ENCODE measurements at places on chromosomes 5 and 9. TPM values are rescaled to one million over a fixed set of nuclear protein-coding genes. Genes with fewer than 3 reads are reported as not detected.

DNA sequence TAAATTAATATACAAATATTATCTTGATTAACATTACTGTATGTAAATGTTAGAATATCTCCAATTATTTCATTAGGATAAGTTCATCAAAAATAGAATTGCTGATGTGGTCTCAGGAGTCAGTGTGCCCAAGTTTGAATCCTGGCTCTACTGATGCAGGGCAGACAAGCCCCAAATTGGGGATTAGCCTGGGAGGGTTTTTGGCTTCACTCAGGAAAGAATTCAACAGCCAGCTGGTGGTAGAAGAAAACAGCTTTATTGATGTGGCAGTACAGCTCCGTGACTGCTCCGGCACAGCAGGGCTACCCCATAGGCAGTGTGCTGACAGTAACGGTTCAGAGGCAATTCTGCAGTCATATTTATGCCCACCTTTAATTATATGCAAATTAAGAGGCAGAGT is 32.5 kb downstream of the COL27A1 start:
- no peak for DNase-seq
- no peak overlapping the region for H3K4me3 ChIP-seq
- H3K27me3 ChIP-seq: no peaks in the 10 kb centered on the region
- peaks cover 8% of the 10 kb centered on the region for H3K4me1 ChIP-seq
- peaks cover 8% of the 10 kb centered on the region for H3K36me3 ChIP-seq

The BTF3 gene
- 211 TPM for total RNA-seq

DNA sequence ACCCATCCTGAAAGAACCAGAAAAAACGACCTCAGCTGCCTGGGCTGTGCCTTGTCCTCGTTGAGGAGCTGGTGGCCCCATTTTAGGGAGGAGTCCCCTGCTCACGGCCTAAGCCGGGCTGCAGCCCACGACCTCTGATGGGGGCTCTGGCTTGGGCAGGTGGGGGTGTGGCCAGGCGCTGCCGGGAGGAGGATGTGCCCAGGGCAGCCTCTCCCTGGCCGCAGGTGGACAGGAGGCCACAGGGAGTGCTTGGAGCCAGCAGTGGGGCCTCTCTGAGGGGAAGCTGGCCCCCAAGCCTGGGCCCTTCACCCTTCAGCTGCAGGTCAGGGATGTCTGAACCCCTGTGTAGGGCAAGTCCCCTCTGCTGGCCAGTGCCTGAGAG is 2.5 kb downstream of the DIPK1B start:
- no peak for DNase-seq
- H3K27me3 ChIP-seq: peaks cover 15% of the 10 kb centered on the region
- peaks cover 2% of the 10 kb centered on the region for H3K4me1 ChIP-seq

- peaks cover 3% of the 10 kb centered on the region for H3K4me1 ChIP-seq
- no peak overlapping the region for H3K27ac ChIP-seq
- no peak overlapping the region for H3K4me3 ChIP-seq
- peak; percentile 60 for DNase-seq
Measured at GRCh38 chr5:137199966-137200365, 299.2 kb downstream of the SPOCK1 start.

DNA sequence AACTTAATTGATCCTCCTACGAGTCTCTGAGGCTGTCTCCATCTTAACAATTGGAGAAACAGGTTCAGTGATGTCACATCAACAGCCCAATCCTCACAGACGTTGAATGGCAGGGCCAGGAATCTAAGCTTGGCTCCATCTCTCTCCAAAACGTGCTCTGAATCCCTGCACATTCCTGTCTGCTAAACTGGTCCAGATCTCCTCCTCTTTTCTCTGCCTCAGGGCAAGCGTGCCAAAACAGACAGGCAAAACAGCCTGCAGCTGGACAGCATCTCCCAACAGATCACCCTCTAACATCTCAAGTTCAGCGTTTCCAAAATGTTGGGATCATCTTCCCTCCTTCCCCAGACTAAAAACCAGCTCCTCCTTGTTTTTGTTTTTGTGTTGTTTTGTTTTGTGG is 6.6 kb downstream of the FBP1 start:
- no peaks in the 10 kb centered on the region for H3K36me3 ChIP-seq
- H3K4me1 ChIP-seq: no peaks in the 10 kb centered on the region
- DNase-seq: no peak
- H3K4me3 ChIP-seq: no peak overlapping the region
- H3K27me3 ChIP-seq: peaks cover 37% of the 10 kb centered on the region
- H3K27ac ChIP-seq: no peak overlapping the region

The TLX3 gene
- not detected for total RNA-seq

The ZNF462 gene
- total RNA-seq: 18.8 TPM

- no peak overlapping the region for H3K27ac ChIP-seq
- peak; percentile 12 for DNase-seq
- H3K27me3 ChIP-seq: peaks cover 10% of the 10 kb centered on the region
- no peaks in the 10 kb centered on the region for H3K36me3 ChIP-seq
- no peaks in the 10 kb centered on the region for H3K4me1 ChIP-seq
Measured at GRCh38 chr9:130461218-130461630, 16.5 kb downstream of the ASS1 start.

DNA sequence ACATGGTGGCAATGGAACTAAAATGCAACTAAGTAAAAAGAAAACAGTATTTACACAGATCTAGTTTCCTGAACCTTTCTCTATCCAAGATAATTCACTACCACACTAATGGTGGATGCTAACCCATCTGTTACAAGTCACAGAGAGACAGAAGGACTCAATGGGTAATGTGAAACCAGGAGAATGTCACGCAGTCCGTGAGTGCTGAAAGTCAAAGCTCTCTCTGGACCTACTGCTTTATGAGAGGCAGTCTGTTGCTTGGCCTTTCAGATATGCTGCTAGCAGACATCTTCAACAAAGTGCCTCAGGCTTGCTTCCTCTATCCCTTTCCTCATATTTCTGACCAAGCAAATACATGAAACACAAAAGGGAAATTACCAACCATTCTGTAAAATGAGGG is 69.0 kb upstream of the GLRX start:
- H3K4me3 ChIP-seq: no peak overlapping the region
- peaks cover 5% of the 10 kb centered on the region for H3K4me1 ChIP-seq
- H3K27me3 ChIP-seq: no peaks in the 10 kb centered on the region
- peak overlapping the region; percentile 21 for H3K27ac ChIP-seq

- no peak overlapping the region for H3K27ac ChIP-seq
- DNase-seq: no peak
- H3K36me3 ChIP-seq: no peaks in the 10 kb centered on the region
- no peaks in the 10 kb centered on the region for H3K27me3 ChIP-seq
- H3K4me1 ChIP-seq: no peaks in the 10 kb centered on the region
Measured at GRCh38 chr5:161847447-161847846, 473 bp upstream of the GABRA1 start.

The TMEM174 gene
- not detected for total RNA-seq

DNA sequence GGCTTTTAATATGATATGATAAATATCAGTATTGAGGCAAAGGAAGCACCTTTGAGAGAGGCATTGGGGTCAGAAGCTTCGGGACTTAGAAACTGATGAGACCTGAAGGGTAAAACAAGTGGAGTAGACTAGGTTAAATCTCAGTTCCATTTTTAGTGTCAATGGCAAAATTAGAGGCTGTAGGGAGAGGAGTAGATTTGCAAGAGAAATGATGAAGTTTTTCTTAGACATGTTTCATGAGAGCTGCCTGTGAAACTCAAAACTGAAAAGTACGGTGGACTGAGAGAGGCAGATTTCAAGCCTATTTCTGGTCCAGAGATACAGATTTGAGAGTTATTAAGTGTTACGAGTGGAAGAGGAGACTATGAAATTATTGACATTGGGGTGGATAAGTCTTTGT is 278.5 kb downstream of the TAF11L14 start:
- no peak overlapping the region for H3K27ac ChIP-seq
- H3K4me1 ChIP-seq: no peaks in the 10 kb centered on the region
- H3K27me3 ChIP-seq: no peaks in the 10 kb centered on the region
- no peak overlapping the region for H3K4me3 ChIP-seq
- no peak for DNase-seq

DNA sequence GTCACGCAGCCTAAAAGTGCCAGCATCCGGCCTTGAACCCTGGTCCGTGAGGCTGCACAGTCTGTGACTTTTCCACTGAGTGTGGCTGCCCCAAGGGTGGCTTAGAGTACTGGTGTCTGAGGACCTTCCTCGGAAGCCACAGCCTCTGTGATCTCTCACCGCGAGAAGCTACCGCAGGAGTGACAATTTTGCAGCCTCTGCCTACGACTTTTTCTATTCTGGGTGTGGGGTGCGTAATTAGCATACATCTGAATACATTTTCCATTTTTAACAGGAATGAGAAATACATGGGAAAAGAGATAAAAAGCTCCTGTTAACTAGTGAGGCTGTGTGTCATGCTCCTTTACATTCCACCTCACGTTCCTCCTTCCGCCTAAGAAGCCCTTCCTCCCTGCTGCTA is 48.3 kb upstream of the HRH2 start:
- H3K36me3 ChIP-seq: no peaks in the 10 kb centered on the region
- no peaks in the 10 kb centered on the region for H3K27me3 ChIP-seq

DNA sequence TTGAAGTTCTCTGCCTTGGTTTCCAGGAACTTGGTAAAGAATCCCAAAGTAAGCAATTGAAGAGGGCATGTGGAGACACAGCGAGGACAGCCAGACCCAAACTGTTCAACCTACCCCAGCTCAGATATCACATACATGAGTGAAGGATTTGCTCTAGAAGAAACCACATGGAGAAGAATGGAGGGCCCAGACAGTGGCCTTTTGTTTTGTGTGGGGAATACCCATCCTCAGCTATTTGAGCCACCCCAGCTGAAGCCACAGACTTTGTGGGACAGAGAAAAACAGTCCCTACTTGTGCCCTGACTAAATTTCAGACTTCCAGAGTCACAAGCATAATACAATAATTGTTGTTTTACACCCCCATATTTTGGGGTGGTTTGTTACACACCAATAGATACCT is 387.1 kb downstream of the ZSWIM6 start:
- DNase-seq: no peak
- no peaks in the 10 kb centered on the region for H3K36me3 ChIP-seq
- no peak overlapping the region for H3K4me3 ChIP-seq
- H3K27ac ChIP-seq: no peak overlapping the region
- H3K27me3 ChIP-seq: no peaks in the 10 kb centered on the region

- no peaks in the 10 kb centered on the region for H3K36me3 ChIP-seq
- H3K4me3 ChIP-seq: no peak overlapping the region
- DNase-seq: no peak
Measured at GRCh38 chr5:90134381-90134780, 275.2 kb downstream of the CETN3 start.

- H3K36me3 ChIP-seq: peaks cover 36% of the 10 kb centered on the region
- peak; percentile 19 for DNase-seq
- no peaks in the 10 kb centered on the region for H3K27me3 ChIP-seq
- peak overlapping the region; percentile 67 for H3K4me3 ChIP-seq
- H3K27ac ChIP-seq: peak overlapping the region; percentile 84
Measured at GRCh38 chr5:1799110-1799601, 481 bp downstream of the MRPL36 start.

The ESM1 gene
- total RNA-seq: 10.2 TPM

DNA sequence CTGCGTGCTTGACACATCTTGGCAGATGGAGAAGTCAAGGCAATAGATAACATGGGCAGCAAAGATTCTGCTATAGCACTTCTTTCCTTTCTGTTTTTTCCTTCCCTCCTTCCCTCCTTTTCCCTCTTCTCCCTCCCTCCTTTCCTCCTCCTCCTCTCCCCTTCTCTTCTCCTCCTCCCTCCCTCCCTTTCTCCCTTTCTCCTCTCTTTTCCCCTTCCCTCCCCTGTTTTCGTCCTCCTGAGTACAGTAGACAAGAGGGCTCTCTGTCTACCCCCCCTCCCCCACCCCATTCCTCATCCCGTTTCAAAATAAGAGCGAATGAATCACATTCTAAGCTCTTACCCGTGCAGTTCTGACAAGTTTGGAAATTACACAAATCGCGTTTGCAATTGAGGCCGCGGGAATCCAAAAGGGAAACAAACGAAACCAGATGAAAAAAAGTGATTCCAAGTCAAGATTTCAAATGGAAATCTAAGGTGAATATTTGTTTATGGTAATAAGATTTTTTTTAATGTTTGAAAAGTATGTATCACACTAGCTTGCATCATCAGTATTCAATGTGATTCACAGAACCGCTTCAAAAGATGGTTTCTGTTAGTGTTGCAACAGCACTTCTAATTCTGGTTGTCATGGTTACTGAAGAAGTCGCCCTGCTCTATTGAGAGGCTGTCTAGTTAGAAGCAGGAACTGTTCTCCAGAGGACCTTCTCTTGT is 1.3 kb downstream of the NIM1K start:
- no peaks in the 10 kb centered on the region for H3K36me3 ChIP-seq
- H3K4me1 ChIP-seq: peaks cover 3% of the 10 kb centered on the region
- H3K27ac ChIP-seq: no peak overlapping the region
- H3K4me3 ChIP-seq: peak overlapping the region; percentile 36
- DNase-seq: peak; percentile 94

DNA sequence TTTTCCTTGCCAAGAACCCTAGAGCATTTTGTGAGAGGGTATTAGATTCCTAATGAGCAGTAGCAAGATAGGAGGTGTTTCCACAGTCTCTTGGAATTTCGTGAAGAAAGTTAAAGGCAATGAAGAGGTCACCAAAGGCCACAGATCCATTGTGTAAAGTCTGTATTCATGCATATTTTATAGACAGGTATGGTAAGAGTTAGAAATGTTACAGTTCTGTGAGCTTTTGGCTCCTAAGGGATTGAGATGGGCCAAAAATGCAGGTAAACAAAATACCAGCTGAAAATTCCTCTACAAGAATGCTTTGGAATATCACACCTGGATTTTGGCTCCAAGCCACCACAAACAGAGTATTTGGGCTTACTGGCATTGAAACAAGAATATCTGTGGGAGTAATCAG is 47.4 kb upstream of the FST start:
- no peak overlapping the region for H3K27ac ChIP-seq
- peaks cover 14% of the 10 kb centered on the region for H3K4me1 ChIP-seq
- H3K4me3 ChIP-seq: no peak overlapping the region
- H3K27me3 ChIP-seq: no peaks in the 10 kb centered on the region

GRCh38 chr5:151168602-151169344 is 11.2 kb upstream of the ANXA6 start:
- H3K27ac ChIP-seq: no peak overlapping the region
- H3K4me3 ChIP-seq: no peak overlapping the region
- H3K4me1 ChIP-seq: no peaks in the 10 kb centered on the region
- DNase-seq: no peak
- no peaks in the 10 kb centered on the region for H3K36me3 ChIP-seq

All from IMR-90 (cell line).